Stimulated activated CD8-positive, alpha-beta memory T cell treated with anti-CD3 and anti-CD28 coated beads, Interleukin-7, amount 100 ng/mL, for 4 hours (primary cell): ENCODE measurements at places on chromosomes 2 and 18.

- no peak for DNase-seq
Observed at GRCh38 chr2:29697715-29698114, 223.7 kb downstream of the ALK start.

DNA sequence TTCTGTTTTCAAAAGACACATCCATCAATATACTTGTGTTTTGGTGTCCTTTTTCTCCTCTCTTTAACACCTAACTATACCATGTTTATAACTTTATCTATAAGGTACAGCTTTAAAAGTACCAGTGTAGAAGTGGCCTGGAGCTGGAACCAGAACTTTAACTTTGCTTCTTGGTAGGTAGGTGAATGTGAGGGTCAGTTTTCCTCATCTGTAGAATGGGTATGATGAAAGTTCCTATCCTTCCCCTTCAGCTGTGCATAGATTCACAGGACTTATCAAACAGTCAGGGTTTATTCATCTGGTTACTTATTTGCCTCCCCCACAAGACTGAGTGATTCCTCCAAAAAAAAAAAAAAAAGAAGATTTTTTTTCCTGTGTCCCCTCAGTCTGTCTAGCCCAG lies 12.7 kb downstream of the KCTD1 start:
- no peak for DNase-seq

GRCh38 chr2:205424326-205424725 lies 258.0 kb upstream of the NRP2 start:
- DNase-seq = no peak

GRCh38 chr2:235518322-235519090 lies 24.7 kb downstream of the AGAP1 start:
- DNase-seq = no peak

GRCh38 chr2:121142452-121142851 lies 142.6 kb downstream of the TFCP2L1 start:
- no peak for DNase-seq

- DNase-seq = no peak
Observed at GRCh38 chr2:225636558-225636957, 237.0 kb downstream of the NYAP2 start.

GRCh38 chr2:179250095-179250494 lies 14.5 kb downstream of the SESTD1 start:
- no peak for DNase-seq

DNA sequence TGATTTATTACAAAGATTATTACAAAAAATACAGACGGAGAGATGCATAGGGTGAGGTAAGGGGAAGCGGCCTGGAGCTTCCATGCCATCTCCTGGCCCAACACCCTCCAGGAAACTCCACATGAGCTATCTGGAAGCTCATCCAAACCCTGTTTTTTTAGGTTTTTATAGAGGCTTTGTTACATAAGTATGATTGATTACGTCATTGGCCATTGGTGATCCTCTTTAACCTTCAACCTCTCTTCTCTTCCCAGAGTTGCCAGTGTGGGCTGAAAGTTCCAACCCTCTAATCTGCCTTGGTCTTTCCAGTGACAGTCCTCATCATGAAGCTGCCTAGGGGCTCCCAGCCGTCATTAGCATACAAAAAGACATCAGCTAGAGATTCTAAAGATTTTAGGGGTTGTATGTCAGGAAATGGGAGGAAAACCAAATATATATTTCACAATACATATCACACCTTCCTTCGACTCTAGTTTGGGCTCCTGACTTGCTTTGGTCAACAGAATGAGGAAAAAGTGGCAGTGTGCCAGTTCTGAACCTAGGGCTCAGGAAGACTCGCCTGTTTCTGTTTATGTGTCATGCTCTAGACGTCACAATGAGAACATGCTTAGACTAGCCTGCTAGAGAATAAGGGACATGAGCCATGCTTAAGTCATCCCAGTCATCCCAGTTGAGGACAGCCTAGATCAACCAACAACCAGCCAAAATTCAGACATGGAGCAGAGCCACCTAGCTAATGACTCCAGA lies 54.1 kb downstream of the ETAA1 start:
- DNase-seq = no peak

GRCh38 chr18:42437646-42438045 lies 482.6 kb downstream of the PIK3C3 start:
- no peak for DNase-seq

GRCh38 chr18:24200494-24201290 lies 61.8 kb downstream of the CABYR start:
- DNase-seq = no peak

- DNase-seq = no peak
Observed at GRCh38 chr2:177084607-177085006, 128.0 kb upstream of the HNRNPA3 start.

DNA sequence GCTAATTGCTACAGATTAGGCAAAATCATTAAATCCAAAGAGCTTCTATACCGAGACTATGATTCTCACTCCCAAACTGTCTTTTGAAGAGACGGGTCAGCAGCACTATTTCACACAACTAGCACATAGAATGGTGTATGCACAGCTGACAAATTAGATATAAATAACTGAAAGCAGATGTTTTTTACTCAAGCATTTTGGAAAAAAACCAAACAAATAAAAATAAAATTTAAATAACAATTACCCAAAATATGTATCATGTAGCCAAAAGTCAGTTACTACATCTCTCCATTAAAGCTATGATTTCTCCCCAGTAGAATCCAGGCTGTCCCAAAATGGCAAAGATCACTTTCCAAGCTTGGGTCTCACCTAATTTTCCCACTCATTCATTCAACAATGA lies 107.9 kb downstream of the TMEM163 start:
- DNase-seq = no peak

DNA sequence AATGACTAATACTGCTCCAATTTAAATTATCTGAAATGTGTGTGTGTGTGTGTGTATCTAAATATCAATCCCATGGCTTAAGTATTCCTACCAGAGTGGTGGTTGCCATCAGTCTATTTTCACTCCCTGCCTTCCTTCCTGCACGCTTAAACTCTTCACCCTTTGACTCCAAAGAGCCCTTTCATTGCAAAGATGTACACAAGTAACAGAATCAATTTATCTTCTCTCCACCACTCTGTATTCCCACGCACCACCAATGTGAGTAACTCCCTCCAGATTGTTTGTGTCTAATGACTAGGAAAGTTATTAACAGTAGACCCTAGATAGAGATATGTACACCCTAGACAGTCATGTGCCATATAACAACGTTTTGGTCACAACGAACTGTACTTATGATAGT lies 42.8 kb downstream of the ARL6IP6 start:
- no peak for DNase-seq

GRCh38 chr2:5995832-5996231 lies 303.6 kb downstream of the SOX11 start:
- DNase-seq = no peak

DNA sequence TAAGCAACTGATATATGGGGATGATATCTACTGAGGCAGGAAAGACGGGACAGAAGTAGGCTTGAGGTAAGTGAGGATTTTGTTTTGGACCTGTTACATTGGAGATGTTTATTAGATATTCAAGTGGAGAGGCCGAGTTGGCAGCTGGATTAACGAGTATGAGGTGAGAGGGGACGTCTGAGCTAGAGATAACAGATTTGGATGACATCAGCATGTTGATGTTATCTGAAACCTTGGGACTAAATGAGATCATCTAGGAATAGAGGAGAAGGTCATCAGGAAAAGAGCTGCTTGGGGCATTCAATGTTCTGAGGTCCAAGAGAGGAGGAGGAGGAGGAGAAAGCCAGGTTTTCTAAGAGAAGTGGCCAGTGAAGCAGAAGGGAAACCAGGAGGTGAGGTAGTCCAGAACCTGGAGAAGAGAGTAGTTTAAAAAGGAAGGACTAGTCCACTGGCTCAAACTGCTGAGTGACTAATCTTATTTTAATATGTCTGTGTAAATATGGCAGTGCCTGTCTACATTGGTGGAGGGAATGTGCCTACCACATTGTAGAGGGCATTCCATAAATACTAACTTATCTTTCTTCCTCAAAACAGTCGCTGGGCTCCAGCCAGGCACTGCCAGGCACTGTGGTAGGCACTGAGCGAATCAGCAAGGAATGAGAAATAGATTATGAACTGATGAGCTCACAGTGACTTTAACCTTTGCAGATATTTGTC lies 488.3 kb downstream of the DLGAP1 start:
- DNase-seq = no peak

GRCh38 chr2:33488715-33489540 lies 12.5 kb downstream of the RASGRP3 start:
- DNase-seq = no peak

DNA sequence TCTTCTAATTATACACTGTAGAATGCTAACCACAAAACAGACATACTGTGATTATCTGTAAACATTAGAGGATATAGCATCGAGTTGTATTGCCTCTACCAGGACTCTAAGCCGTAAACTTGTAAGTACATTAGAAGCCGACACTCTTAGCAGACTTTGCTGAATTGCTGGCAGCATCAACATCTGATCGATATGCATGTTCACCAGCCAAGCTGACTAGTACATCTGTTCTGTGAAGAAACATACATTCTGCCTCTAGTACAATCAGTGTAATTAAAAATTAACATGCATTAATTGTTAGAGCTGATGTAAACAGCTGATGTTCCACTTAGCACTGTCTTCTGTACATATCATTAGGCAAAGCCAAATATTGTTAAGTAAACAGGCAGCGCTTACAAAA lies 502.2 kb downstream of the NR4A2 start:
- DNase-seq = no peak

GRCh38 chr2:10026940-10027569 lies 16.3 kb upstream of the KLF11 start:
- no peak for DNase-seq

DNA sequence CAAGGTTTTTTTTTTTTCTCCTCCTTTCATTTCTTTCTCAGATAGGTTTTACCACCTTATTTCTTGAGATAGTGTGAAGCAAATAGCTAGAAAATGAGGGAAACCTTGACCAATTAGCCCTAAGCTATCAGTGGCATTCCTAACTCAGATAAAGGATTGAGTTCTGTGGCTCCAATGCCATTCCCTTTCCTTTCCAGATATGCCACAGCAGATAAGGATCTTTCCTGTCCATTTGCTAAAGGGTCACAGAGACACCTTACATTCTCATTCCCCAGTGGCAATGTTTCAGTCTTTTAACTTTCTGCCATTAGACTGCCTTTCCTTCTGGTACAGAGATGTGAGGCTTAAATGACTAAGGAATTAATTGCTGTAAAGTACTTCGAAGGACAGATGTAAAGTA lies 81.7 kb downstream of the MGAT5 start:
- no peak for DNase-seq

- no peak for DNase-seq
Observed at GRCh38 chr2:71846669-71847291, 300.9 kb downstream of the CYP26B1 start.

- no peak for DNase-seq
Observed at GRCh38 chr2:209976698-209977385, 25.6 kb upstream of the RPE start.
